NCI-H1694 treated with DMSO at 0.1 percent for 48 hours (cell line): ENCODE measurements at places on chromosomes 4 and X.

GRCh38 chr4:75158451-75158850 is 225.5 kb downstream of the PARM1 start:
- DNase-seq = no peak

DNA sequence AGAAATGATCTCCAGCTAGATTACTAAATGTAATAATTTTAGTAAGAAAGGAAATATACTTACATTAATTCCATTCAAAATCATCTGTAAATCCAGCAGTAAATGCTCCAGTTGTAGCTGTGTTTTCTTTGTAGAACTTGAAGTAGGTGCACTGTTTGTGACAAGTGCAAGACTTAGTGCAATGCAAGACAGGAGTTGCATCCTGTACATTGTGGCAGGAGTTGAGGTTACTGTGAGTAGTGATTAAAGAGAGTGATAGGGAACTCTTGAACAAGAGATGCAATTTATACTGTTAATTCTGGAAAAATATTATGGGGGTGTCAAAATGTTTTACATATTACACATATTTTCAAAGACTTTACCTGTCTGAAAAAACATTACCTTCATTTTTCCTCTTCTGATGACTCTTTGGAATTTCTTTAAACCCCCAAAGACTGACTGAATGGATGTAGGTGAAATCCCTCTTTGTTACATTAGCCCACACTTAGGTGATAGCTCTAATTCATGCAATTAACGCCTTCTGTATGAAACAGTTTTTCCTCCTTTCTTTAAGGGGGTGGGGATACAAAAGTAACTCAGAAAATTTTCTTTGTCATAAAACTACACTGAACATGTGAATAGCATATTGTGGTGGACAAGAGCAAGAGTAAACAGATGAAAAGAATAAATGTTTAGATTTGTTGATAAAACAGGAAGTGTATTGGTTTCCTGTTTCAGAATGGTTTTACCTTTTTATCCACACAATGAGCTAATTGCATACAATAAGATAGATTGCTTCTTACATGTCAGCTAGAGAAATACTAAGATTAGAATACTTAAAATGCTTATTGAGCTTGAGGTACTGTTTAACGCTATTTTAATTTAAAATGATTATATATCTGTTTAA is at the start of gene IL2:
IL2 (minus strand) TSS at position 495 of the 886 bp plus-strand sequence; CDS start at position 210, 285 bp downstream.
- DNase-seq = no peak

- DNase-seq = no peak
Observed at GRCh38 chr4:156084373-156084772, 130.7 kb upstream of the CTSO start.

DNA sequence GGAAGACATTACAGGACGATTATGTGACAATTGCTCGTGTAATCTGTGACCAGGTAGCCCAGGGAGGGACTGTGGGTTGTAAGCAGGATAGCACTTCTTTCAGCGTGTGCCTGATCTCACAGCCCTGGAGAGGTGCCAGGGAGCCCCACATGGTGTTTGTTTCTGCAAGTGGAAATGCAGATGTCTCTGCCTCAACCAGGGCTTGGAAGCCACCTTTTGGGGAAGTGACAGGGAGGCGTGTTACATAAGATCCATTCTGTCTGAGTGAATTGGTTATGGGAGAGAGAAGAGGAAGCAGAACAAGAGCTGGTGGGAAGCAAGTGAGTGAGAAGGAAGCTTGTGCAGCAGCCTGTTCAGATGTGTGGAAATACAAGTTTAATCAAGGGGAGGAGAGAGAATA is 104.5 kb upstream of the GATB start:
- DNase-seq = peak; percentile 82

DNA sequence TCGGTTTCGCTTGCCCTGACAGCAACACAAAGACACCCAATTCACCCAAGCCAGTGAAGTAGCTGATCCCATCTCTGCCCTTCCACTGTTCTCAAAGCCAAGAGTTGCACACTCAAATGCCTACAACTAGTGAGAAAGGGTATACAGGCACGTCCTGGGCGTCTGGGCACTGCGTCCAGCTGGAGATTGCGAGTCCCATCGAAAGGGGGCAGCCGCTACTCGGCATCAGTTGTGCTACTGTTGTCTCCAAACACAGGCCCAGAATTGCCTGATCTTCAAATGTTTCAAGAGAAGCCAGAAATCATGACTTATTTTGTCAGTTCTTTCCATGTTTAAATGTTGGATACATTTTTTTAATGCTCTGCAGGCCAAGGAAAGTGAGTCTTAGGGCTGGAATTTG is 487.8 kb downstream of the BCOR start:
- no peak for DNase-seq

GRCh38 chr4:8739317-8739716 is 132.3 kb downstream of the HMX1 start:
- no peak for DNase-seq

GRCh38 chr4:6926681-6927478 is 17.3 kb downstream of the TBC1D14 start:
- no peak for DNase-seq

DNA sequence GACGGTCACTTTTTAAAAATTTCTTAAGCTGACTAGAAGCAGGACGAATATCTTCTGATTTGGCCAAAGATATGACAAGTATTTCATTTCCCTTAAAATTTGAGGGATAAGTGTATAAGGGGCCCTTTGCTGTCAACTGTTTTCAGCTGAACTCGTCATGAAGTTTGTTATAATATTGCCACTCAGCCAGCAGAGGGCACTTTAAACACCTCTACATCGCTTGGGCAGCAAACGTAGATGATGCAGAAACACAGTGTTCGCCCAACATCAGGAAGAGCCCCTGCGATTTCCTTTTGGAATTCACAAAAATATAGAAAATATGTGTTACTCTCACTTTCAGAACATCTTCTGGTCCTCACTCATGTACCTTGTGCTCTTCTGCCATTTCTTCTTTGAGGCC is 435.7 kb upstream of the FMR1 start:
- DNase-seq = peak; percentile 5

- no peak for DNase-seq
Observed at GRCh38 chr4:39731908-39732307, 34.0 kb downstream of the UBE2K start.

DNA sequence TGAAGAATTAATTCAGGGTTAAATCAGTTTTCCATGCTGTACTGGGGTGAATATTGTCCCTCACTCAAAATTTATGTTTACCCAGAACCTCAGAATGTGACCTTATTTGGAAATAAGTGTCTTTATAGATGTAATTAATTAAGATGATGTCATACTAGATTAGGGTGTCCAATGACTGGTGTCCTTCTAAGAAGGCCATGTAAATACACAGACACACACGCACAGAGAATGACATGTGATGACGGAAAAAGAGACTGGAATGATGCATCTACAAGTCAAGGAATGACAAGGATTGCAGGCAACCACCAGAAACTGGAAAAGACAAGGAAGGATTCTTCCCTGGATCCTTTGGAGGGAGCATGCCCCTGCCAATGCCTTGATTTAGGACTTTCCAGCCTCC is 84.6 kb upstream of the GPR34 start:
- no peak for DNase-seq

DNA sequence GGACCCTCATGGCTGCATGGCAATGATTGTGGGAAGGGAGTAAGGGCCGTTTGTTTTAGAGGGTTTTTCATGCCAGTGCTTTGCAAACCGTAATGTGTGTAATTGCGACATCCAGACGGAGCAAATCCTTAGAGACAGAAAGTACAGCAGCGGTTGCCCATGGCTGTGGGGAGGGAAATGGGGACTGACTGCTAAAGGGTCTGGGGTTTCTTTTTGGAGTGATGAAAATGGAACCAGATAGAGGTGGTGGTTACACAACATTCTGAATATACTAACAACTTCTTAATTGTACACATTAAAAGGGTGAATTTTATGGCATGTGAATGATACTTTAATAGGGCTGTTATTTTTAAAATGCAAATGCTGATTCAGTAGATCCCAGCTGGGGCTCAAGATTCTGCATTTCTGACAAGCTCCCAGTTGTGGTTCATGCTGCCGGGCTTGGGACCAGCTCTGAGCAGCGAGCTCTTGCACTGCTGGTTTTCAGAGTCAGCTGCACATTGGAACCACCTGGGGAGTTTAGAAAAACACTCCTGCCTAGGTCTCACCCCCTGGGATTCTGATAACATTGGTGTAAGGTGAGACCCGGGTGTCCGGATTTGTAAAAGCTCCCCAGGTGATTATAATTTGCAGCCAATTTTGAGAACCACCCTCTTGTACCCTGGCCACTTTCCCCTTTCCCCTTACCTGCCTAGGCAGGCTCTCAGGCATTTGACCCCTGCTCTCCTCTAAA is 47.7 kb downstream of the PRPS1 start:
- peak; percentile 29 for DNase-seq

DNA sequence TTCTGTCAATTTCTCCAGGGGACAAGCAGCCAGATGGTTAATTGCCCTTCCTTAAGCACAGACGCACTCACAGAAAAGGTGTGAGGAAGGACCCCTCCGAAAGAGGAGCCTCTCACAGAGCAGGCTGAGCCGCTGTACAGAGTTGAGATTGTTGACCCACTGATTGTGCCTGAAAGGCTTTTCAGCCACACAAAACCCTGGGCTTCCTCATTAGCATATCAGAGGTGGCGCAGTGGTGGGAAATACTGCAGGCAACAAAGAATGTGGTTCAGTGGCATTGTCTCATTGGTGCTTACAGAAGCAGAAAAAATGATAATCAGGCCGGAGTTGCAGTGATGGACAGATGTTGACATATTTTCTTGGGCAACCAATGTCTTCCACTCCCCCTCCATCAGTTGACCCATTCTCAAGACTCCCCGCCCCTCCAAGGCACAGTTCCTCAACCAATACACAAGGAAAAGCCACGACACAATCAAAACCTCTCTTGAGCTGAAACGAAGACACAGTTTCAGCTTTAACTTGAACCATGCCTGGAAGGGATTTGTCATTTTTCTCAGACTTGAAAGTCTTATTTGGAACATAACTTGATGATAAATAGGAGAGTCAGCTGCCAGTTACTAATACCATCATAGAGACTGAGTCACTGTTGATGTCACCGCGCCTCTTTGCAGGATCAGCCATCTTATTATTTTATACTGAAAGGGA is 53.1 kb downstream of the ATXN3L start:
- DNase-seq = no peak

DNA sequence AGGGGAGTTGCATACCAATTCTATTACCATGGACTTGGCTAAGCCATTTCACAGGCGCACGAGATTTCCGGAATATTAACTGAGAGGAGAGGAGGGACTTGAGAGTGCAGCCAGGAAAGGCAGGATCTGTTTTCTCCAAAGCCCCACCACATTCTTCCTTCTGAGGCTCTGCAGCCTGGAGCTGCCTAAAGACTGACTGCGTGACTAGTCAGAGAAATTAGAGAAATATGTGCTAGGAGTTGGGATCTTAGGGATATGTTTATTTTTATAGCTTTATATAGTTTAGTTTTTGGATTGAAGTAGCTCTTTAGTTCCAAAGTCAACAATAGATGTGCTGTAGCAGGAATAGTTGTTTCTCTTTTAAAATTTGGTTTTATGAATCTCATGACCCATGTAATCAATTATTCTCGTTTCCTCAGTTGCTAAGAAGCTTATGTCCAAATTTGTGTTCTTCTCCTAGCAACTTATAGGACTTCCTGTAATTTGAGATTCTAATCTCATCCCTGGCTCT is 300.1 kb upstream of the DDX53 start:
- DNase-seq = no peak

GRCh38 chrX:123230798-123231197 is 46.7 kb downstream of the GRIA3 start:
- no peak for DNase-seq

- no peak for DNase-seq
Observed at GRCh38 chrX:41889317-41890025, 33.9 kb downstream of the CASK start.

DNA sequence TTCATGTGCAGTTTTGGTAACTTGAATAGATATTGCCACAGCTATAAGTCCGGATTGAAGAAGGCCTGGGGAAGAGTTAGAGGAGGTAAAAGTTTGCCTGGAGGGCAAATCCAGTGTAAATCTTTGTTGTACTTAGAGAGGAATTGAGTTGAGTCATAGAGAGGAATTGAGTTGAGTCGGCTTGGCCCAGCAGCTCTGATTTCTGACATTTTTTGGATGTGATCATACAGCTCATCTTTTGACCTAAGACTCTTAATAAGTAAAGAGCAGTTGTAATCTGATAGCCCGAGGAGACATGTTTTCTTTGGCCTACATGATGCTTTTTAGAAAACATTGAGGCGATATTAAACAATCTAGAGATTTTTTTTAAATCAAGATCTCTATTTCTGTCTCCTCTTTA is 3.9 kb downstream of the KIT start:
- no peak for DNase-seq

DNA sequence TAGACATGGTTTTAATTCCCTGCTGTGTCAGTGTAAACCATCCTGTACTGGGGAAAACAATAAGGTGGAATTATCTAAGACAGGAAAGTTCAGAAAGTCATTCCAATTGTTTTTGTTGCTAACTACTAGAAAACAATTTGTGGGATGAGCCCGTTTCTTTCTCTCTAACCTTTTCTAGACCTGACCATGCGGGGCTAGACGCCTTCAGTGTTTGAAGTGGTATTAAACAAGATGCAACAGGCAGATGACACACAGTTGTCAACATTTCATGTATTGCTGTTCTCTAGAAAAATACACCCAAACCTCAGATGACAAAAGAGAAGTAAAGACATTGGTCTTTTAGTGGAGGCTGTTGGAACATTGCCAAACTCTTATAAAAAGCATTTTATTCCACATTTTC is 105.7 kb downstream of the FRAS1 start:
- no peak for DNase-seq

- DNase-seq = no peak
Observed at GRCh38 chr4:75643651-75644050, 13.3 kb upstream of the CDKL2 start.

GRCh38 chrX:71910986-71911730 is 513 bp downstream of the NHSL2 start:
- peak; percentile 46 for DNase-seq

GRCh38 chr4:2072971-2073807 is 14.1 kb downstream of the NAT8L start:
- no peak for DNase-seq

DNA sequence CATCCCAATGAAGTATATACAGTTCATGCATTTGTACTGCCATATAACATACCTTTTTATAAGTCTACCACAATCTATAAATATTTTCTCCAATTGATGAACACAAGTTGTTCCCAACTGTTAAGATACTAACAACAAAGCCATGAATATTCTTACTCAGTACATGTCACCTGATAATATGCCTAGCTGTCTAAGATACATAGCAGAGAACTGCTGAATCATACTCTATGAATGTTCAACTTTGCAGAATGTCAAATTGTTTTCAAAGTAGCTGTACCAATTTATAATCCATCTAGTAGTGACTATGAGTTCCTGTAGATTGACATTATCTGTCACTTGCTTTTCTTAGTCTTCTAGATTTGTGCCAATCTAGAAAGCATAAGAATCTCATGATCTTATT is 84.9 kb downstream of the RAB28 start:
- no peak for DNase-seq
